ENCODE measurements at places on chromosomes 13 and 19. TPM values are rescaled to one million over a fixed set of nuclear protein-coding genes. Genes with fewer than 3 reads are reported as not detected.

MEIOSIN gene
- polyA plus RNA-seq, result not detected

ZNF66 gene
- polyA plus RNA-seq, result 0.06 TPM

ZNF416 gene
- polyA plus RNA-seq, result 0.99 TPM

CD177 gene
- 0.38 TPM for polyA plus RNA-seq

EHD2 gene
- 5.5 TPM for polyA plus RNA-seq
